T-helper 22 cell (primary cell): ENCODE measurements at places on chromosomes 5 and 9.

- no peak for DNase-seq
These were observed 50.1 kb downstream of the TSPAN17 start for GRCh38 chr5:176697267-176697933.

- DNase-seq, result no peak
These were observed 157.7 kb downstream of the FBN2 start for GRCh38 chr5:128380337-128380736.

GRCh38 chr9:137191691-137192447 is 3.4 kb downstream of the SSNA1 start:
- DNase-seq, result no peak

- DNase-seq, result no peak
These were observed 133.7 kb downstream of the KIF4B start for GRCh38 chr5:155147222-155147621.

GRCh38 chr5:68084396-68084795 is 131.2 kb upstream of the PIK3R1 start:
- no peak for DNase-seq

- no peak for DNase-seq
These were observed 27.3 kb downstream of the HTR4 start for GRCh38 chr5:148626986-148627385.

GRCh38 chr5:51696122-51696521 is 312.9 kb downstream of the ISL1 start:
- no peak for DNase-seq

DNA sequence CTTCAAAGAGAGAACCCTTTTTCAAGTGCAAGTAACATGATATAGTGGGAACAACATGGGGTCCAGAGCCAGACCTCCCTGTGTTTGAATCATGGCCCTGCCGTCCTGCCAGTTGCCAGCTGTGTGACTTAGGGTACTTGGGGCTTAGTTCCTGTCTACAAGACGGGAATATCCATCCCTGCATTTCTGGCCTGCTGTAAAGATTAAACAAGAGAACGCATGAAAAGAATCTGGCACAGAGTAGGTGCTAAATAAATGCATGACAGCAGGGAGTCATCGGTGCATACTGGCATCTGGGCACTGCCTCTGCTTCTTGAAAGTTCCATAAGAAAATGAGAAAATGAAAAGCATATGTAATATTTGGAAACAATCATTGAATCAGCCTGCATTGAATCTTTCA is 77.8 kb upstream of the PRRC1 start:
- no peak for DNase-seq

DNA sequence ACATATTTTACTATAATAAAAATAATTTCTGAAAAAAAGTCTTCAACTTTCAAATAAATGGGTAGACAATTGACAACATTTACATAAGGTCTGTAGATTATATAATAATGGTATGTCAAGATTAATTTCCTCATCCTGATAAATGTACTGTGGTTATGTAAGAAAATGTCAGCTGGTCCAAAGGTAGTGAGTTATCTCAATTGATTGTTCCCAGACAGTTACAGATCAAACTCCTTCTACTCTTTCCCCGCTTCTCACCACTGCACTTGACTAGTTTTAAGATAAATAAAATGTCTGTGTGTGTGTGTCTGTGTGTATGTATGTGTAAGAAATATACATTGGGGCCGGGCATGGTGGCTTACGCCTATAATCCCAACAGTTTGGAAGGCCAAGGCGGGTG is 16.4 kb upstream of the MARCHF6 start:
- DNase-seq, result no peak

- no peak for DNase-seq
These were observed 37.8 kb downstream of the MEF2C start for GRCh38 chr5:88845081-88845697.
